ENCODE measurements at places on chromosomes 3 and 15.

GRCh38 chr15:66008940-66009562, 139.8 kb downstream of the RAB11A start:
- no peak for DNase-seq

GRCh38 chr3:173473237-173473636, 75.7 kb downstream of the NLGN1 start:
- DNase-seq = no peak

GRCh38 chr15:65476903-65477302, 40.6 kb downstream of the DPP8 start:
- no peak for DNase-seq

- no peak for DNase-seq
Observed at GRCh38 chr3:37457378-37458065, 283.1 kb upstream of the LRRFIP2 start.

DNA sequence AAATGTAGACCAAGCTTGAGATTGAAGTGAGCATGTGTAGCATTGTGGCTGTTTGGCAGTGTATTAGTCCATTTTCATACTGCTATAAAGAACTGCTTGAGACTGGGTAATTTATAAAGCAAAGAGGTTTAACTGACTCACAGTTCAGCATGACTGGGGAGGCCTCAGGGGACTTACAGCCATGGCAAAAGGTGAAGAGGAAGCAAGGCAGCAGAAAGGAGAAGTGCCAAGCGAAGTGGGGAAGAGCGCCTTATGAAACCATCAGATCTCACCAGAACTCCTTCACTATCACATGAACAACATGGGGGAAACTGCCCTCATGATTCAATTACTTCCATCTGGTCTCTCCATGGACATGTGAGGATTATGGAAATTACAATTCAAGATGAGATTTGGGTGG, 8.6 kb upstream of the CERS3 start:
- peak; percentile 81 for DNase-seq

GRCh38 chr3:45958321-45958791, 15.1 kb downstream of the CXCR6 start:
- DNase-seq = no peak

- DNase-seq = no peak
Observed at GRCh38 chr3:47617086-47618010, 38.7 kb upstream of the CSPG5 start.

DNA sequence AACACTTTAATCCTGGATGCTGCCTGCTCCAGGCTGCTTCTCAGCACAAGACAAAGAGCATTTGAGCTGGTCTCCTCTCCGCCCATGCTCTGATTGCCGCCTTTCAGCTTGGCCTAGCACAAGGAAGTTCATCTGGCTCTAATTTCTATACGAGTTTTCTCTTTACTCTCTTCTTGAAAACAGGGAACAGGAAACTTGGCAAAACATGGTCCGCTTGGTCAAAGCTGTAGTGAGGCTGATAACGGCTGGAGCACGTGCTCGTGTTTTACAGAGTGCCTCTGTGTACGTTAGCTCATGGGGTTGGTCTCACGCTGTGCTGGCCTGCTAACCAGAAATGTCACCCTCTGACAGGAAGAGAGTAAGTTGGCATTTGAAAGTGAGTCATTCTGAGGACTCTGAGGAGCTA, 19.2 kb downstream of the RARRES1 start:
- no peak for DNase-seq

GRCh38 chr3:36303286-36303685, 77.0 kb upstream of the STAC start:
- DNase-seq = no peak

- DNase-seq = no peak
Observed at GRCh38 chr15:70164910-70165715, 67.4 kb upstream of the TLE3 start.

DNA sequence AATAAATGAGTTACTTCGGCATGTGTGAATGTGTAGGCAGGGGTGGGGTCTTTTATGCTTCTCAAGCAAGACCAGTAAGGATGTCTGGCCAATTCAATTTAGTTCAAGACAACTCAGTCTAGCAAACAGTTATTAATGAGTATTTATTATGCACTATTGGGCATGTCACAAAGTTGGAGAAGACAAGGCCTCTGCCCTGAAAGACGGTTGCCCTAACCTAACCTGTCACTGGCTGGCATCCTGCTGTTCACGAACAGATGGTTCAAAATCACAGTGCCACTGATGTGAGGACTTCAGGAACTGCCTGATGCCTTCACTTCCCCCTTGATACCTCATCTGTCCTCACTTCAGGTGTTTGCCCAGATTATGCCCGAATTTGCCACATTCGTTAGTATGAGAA, 217.8 kb downstream of the SOX2 start:
- no peak for DNase-seq

Measured in AML-193 (cell line).